ENCODE measurements at places on chromosomes 11 and 22.

DNA sequence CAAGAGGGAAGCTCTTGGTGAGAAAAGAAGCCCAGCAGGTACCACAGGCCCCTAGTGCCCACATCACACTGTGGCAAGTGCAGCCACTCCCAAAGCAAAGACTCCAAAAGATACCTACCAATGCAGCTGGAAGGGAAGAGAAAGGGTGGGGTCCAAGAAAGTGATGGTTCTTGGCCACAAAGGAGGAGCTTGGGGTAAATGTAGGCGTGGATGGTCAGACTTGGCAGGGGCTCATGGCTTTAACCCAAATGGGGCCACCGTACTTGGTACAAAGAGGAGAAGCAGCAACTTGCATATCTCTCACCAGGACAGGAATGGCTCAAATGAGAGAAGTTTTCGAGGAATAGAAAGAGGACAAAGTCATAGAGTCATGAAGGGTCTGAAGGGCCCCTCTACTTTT, 4.8 kb downstream of the MAP3K11 start:
- no peak for DNase-seq

- DNase-seq: peak; percentile 14
Measured at GRCh38 chr11:123235117-123235655, 40.1 kb upstream of the CLMP start.

DNA sequence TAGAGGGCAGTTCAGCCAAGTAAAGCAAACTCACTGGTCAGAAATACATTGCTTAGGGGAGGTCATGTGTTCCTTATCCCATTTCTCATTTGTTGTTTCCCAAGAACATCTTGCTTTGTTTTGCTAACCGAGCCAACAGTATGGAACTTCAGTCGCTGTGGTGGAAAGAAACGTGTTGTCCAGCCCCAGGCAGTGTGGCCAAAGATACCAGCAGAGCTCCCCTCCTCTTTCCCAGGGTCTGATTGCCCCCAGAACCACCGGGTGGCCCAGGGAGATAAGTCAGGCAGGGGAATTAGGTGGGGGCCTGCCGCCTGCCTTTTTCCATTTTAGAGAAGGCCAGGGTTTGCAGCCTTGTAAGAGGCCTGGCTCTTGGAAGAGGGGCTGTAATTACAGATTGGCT, 98.7 kb upstream of the CRYBB3 start:
- DNase-seq: no peak

DNA sequence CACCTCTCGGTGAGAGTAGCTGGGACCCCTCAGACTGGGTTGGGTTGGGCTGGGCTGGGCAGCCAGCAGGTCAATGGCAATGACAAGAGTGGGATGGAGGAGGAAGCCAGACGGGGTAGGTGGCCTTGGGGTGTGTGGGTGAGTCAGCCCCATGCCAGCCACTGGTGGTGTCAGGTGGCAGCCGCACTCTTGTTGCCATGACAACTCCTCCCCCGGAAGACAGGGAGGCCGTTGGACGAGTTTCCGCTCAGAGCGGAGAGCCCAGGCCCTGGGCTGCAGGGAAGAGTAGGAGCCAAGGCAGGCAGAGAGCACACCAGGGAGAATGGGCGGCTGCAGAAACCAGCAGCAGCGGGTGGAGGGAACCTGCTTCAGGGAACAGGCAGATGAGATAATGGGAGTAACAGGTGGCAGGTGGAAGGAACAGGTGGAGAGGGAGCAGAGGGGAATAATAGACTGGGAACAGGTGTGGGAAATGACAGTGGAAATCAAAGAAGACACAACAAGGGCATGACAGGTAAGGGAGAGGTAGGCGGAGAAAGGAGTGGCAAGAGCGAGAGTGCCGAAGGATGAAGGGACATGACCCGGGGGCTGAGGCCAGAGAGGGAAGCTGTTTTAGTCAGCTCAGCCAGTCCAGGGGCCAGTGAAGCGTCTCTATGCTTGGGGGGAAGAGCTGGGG, 8.7 kb downstream of the SPTBN2 start:
- peak; percentile 18 for DNase-seq

DNA sequence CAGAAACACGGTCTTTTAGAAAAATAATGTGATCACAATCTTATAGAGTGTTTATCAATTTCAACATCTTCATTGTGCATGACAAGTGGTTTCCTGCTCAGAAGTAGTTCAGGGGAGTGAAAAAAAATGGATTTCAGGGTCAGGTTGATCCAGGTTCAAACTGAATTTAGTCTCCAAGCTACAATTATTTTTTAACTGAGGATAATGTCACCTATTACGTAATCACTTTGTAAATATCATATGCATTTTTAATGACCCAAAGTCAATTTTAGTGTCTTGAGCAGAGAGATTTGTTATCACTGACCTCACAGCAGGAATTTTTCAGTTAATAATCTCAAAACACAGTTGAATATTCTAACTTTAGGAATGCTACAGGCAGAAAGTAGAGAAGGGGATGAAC, 627.2 kb upstream of the LUZP2 start:
- no peak for DNase-seq

DNA sequence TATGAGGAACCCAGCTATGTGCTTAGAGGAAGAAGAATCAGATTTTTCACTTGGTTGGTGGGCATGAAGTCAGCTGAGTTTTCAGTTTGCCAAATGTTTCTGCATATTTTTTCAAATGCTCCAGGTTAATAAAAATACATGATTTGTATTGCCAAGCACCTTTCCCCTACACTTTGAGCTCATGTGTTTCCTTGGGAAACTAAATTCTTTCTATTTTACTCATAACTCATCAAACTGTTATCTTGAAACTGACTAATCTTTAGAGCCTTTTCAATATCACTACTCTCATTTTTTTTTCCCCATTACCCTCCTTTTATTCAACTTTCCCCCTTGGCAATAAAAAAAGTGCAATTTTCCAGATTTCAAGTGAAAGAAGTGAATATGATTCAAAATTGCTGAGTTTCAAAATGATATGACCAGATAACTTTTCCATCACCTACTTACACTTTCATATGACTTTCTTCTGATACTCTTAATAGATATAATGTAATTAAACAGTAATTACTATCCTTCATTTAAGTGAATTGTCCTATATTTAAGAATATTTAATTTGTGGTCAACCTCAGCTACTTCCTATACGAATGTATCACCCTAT, 91.9 kb upstream of the SOX6 start:
- DNase-seq: no peak

- DNase-seq: no peak
Measured at GRCh38 chr11:110297726-110298300, 1.4 kb upstream of the RDX start.

DNA sequence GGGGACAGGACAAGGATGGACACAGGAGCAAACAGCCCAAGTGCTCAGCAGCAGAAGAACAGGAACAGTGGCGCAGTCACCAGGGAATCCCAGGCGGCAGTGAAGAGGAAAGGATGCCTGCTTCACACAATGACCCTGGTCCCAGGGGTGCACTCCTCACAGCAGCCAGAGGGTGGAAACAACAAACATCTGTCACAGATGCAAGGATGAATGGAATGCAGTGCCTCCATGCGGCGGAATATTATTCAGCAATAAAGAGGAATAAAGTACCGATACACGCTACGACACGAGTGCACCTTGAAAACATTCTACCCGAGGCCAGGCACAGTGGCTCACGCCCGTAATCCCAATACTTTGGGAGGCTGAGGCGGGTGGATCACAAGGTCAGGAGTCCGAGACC, 12.7 kb downstream of the CSNK1E start:
- DNase-seq: no peak

- DNase-seq: no peak
Measured at GRCh38 chr11:33722590-33723234, 13.5 kb downstream of the CD59 start.

DNA sequence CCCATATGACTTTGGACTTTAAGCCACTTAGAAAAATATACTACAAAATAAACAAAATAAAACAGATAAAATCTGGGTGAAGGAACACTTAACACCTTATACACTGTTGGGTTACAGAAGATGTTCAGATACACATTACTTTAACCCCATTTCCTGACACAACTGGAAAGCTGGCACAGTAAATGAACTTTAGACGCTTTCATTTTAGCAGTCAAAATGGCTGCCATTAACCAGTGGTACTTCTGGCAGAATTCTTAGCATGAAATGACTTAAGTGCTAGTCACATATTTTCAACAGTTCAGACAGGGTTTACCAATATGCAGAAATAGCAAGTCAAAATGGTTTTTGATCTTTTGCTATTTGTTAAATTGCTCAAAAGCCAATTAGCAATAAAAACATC, 37.9 kb downstream of the PIK3C2A start:
- DNase-seq: no peak

GRCh38 chr11:48001438-48002021, 21.2 kb downstream of the PTPRJ start:
- DNase-seq: no peak

DNA sequence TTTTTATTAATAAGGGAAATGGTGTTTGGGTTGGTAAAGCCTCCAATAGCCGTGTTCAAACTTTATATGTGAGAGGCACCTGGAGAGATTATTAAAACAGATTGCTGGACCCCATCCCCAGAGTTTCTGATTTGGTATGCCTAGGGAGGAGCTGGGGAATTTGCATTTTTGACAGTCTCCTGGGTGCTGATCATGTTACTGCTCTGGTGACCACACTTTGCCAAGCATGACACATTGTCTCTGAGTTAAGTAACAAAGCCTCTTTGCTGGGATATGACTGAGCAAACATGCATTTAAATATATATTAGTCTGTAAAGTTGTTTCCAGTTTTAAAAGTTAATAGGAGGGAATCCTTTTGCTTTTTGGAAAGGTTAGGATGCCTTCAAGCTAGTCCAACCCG, 140.4 kb downstream of the NAV2 start:
- DNase-seq: no peak

GRCh38 chr11:36402568-36403170, 106.6 kb downstream of the PRR5L start:
- no peak for DNase-seq

GRCh38 chr11:33334627-33335026, 77.4 kb downstream of the HIPK3 start:
- DNase-seq: no peak

- no peak for DNase-seq
Measured at GRCh38 chr22:32680277-32680676, 121.2 kb upstream of the TIMP3 start.

GRCh38 chr22:30469165-30469564, 2.7 kb downstream of the SEC14L3 start:
- no peak for DNase-seq

DNA sequence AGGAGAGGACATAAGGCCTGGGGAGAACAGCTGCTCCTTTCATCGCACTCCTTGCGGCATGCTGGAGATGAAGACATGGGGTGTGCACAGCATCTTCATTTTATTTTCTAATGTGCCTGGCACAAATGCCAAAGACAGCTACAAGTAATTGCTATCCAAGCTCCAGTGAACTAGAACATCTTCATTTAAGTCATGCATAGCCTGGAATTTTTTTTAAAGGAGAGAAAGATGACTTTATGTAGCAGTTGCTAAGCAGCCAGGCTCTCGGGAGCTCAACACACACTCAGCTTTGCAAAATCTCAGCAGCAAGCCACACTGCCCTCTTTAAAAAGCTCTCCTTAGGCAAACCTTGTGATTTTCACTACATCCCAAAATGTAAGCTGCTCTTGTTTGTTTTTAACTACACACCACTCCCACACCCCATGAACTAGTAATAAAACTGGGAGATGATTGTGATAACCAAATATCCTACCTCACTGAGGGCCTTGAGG, 164.5 kb upstream of the POU2AF2 start:
- DNase-seq: no peak

DNA sequence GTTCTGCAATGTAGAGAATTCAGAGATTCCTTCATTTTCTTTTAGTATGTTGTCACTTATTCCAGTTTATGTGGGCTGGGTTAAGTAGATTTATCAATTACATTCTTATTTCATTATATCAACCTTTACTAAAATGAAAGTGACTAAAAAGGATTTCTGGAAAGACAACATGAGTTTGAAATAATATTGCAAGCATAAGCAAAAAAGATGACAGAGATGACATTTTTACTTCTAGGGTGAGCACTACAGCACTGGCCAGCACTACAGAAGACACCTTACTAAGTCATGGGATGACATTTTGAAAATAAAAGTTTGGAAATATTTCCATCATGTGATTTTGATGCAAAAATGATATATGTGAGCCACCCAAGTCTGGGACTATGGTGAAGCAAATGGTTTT, 2.1 kb upstream of the USP47 start:
- no peak for DNase-seq

DNA sequence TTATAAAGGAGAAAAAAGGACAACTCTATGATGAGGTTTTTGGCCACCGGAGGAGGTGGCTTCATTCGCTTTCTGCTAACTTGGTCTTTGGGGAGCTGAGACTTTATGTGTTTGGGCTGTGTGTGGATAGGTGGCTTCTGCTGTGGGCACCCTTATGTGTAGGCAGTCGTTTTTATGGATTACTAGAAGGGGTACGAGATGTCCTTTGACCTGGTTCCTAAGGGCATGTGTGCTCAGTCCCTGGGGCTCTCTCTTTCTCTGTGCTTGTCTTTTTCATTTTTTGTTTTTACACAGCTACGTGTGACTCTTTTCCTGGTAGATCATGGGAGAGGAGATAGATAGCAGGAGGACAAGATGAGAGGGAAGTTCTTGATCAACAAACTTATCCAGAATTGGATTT, 93.4 kb downstream of the TEAD1 start:
- no peak for DNase-seq

- no peak for DNase-seq
Measured at GRCh38 chr11:3156661-3157311, 8.3 kb downstream of the OSBPL5 start.

DNA sequence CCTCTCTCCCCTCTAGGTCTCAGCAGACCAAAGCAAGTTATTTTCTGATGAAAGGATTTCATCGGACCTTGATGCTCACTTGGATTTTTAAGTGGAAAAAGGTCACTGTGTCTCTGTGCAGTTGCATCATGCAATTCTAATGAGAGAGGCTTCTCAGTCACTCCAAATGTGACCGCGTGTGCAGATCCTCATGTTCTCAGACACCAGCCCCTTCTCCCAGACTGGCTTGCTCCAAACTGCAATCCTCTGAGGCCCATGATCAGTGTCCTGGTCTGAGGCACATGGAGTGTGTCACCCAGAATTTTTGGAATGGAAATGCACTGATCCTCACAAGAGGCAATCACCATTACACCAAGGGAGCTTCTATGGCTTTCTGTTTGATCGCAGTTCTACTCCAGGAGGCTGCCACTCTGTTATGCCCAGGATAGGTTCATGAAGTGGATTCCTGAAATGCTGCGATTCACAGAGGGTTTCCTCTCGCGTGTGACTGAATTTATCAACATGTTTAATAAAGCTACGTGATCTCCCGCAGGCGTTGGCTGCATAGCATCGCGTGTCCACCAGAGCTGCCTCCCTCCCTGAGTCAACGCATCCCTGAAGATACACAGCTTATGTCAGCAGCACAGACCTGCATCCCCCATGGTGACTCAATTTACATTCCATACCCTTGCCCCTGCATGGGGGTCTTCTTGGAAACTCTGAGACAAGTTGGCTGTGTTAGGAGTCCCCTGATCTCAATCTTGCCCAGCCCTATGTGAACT, 544.6 kb upstream of the B3GAT1 start:
- no peak for DNase-seq

GRCh38 chr22:40220316-40221054, 42.8 kb downstream of the TNRC6B start:
- DNase-seq: no peak

All from neural crest cell (in vitro differentiated cells).